ENCODE measurements at places on chromosomes 12 and 14.

GRCh38 chr14:66311058-66311457 is 175.1 kb upstream of the CCDC196 start:
- no peak for DNase-seq

DNA sequence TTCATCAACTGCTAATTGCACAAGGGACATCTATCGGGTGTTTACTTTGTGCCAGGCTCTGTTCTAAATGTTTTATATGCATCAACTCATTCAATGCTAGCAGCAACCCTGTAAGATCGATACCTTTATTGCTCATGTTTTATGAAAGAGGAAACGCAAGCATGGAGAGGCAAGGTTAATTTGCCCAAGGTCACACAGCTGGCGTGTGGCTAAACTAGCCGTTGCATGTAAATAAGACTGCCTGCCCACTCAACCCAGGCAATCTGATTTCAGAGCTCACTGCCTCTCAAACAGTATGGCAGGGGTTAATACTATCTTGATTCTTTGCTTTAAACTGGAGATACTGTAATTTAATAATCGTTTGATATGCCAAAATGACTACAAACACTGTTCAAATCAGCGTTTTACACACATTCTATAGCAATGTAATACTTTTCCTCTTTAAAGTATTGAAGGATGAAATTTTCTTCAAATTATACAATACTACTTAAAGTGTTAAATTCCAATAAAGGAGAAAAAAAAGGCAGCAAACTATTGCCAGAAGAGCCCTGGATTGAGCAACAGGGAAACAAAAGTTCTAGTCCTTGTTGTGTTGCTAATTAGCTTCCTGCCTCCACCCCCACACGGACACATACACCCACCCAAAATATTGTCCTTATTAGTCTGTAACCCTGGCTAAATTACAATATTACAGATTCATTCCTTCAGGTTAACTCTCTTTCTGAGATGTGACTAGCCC is 39.1 kb upstream of the DHRS7 start:
- no peak for DNase-seq

GRCh38 chr14:77469067-77469505 is 11.2 kb downstream of the AHSA1 start:
- DNase-seq, result no peak

GRCh38 chr12:14390870-14391530 is 25.5 kb downstream of the ATF7IP start:
- no peak for DNase-seq

- DNase-seq, result no peak
Observed at GRCh38 chr12:109288571-109288970, 20.5 kb downstream of the FOXN4 start.

- no peak for DNase-seq
Observed at GRCh38 chr12:122928404-122929147, 32.7 kb upstream of the VPS37B start.

DNA sequence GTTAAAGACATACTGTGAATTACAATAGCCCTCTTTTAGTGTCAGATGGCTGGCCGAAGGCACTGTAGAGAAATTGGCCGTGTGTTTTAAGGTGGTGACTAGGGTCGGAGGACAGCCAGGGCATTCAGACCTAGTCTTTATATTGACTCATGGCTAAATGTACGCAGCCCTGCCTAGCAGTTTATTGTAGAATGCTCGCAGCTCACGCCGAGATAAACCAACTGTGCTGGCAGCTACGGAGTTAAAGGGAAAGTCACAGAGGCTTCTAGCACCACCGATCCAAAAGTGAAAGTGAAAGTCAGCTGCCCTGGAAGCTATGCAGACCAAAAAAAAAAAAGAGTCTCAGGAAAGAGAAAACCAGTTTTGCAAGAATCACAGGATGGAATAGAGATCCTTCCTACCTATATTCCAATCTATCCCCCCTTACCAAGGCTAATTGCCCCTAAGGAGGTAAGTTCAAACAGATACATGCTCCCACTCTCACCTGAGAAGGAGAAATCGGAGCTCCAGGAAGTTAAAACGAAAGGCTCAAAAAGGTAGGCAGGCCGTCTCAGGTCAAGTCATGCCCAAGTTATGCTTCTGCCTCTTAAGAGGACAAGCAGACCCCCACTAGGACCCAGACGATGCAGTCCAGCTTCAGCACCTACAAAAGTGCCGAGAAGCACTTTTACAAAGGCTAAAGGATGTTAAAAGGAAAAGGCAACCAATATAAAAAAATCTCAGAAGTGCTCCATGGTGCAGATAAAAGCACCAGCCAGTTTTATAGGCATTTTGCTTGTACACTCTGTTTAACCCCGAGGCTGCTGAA is 24.8 kb downstream of the KLRK1 start:
- DNase-seq, result no peak

DNA sequence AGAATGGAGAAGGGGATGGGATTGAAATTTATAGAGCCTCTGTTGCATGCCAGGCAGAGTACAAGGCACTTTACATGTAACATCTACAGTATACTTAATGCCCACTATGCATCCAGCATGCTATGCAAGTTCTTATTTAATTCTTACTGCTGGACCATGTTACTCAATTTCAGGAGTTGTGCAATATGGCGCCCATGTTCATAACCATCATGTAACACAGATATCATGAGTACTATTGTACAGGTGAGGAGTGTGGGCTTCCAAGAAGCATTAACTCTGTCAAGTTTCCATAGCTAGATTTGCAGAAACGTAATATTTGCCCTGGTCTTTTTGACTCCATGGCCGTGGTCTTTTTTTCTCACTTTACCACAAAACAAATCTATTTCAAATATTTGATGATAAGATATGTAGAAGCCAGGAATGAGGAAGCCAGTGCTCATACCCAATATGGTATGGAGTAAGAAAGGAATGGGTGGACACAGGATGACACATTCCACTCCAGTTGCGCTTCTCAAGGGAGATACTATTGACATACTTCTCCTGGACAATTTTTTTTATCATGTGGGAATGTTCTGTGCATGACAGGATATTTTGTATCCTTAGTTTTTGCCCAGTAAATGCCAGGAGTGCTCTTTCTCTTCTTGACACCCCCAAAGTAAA is 191.8 kb downstream of the C12orf75 start:
- DNase-seq, result no peak

GRCh38 chr12:16526693-16527092 is 79.3 kb downstream of the LMO3 start:
- no peak for DNase-seq

DNA sequence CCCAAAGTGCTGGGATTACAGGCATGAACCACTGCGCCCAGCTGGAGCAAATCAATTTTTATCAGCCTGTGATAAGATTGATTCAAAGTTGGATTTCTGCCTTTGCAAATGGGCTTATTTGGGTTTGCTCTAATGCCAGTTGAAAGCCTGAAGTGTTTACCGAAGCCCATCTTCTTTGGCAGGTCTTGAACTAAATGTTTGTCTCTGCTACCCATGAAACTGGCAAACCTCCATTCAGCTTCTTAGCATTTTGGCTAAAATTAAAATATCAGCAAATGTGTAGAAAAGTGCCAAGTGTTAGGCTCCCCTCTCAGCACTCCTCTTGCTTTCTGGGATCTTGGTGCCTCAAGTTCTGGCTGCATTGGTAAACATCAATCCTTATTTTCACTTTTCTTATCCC is 61.5 kb downstream of the MGAT4C start:
- DNase-seq, result no peak

DNA sequence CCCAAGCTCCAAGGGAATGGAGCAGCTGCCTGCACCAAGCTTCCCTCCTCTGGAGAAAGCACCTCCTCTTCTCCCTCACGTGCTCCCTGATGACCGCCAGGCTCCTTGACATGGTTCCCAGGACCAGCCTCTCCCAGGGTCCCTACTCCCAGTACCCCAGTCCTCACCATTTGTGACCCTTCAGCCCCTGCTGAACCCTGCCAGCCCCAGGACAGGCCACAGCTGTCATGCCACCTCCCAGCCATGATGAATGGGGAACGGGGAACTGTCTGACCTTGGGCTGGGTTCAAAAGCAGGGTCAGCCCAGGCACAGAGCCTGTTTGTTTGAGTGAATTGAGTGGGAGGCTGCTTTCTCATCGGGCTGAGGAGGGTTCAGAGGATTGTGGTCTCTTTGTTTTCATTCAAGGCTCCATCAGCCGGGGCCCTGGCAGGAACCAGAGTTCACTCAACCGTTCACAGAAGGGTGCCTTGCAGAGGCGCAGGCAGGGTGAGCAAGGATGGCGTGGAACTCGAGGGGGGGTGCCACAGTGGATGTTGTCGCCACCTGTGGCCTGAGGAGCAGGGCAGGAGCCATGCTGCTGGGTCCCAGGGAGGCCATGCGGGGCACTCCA is 344.5 kb upstream of the SFSWAP start:
- no peak for DNase-seq

- peak; percentile 80 for DNase-seq
Observed at GRCh38 chr12:25276199-25276937, 25.6 kb upstream of the KRAS start.

DNA sequence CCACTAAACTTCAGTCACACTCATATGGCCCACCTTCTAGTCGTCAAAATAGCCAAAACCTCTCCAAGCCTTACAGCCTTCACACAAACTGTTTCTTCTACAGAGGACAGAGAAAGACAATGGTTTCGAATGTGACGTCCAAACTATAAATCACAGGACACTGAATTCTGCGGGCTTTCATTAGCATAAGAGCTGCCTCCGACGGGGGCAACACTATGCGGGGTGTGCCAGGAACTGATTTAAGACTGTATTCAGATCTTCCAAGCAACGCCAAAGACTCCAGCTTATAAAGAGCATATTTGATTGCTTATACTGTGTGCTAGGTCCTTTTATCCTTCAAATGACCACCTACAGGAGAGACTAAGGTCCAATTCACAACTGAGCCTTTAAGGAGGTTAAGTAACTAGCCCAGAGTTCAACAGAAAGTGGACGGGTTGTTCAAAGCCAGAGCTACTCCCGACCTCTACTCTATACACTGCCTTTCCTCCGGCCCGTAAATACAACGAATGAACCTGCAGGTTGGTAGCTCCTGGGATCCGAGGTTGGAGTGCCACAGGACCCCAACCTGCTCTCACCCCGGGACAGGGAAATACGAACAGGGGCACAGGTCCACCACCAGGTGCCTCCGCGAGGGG is 575 bp downstream of the L2HGDH start:
- no peak for DNase-seq

DNA sequence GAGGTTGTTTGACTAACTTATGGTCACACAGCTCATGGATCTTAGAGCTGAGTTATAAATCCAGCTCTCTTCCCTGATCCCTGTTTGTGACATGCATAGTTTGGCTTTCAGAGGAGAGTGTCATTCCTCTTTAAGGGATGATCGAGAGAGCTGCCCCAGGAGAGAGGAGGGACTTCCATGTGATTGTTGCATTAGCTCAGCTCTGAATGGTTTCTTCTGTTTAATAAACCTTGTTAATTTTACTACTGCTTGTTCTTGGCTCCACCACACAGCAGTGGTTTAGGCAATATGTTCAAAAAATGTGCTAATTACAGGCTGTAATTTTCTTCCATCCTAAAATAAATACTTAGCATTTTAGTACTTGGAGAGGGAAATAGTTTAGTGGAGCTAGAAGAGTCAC is 152.5 kb downstream of the C12orf75 start:
- DNase-seq, result no peak

DNA sequence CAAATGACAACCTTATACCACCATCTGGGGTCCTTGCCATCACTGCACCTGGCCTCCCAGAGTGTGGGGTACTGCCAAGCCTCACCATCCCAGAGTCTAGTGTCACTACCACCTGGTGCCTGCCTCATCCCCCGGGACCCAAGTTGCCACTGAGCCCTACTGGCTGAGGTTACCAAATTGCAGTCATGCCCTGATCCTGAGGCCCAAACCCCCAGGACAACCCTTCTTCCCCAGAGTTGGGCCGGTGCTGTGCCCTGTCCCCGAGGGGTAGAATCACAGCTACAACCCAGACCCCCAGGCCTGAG is 8.4 kb upstream of the SFSWAP start:
- no peak for DNase-seq

DNA sequence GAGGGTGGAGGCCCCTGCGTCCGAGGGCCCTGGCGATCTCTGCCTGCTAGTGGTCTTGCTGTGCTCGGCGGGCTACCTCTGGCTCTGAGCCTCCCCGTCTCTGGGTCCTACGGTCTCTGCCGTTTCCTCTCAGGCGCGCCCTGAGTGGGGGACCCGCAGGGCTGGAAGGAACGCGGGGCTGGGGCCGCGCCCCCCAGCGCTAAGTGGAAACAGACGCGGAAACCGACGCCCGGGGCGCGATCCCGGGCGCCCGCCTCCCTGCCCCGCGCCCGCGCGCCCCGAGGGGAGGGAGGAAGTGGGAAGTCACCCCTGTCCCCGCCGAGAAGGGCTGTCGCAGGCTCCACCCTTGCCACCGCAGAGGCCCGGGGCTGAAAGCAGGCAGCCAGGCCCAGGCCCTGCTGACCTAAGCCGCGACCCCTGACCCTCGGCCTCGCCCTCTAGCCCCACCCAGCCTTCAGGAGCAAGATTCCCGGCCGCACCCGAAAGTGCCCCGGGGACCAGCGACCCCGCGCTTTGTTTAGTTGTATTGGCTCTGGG is 831 bp downstream of the CRIP1 start:
- DNase-seq, result no peak

DNA sequence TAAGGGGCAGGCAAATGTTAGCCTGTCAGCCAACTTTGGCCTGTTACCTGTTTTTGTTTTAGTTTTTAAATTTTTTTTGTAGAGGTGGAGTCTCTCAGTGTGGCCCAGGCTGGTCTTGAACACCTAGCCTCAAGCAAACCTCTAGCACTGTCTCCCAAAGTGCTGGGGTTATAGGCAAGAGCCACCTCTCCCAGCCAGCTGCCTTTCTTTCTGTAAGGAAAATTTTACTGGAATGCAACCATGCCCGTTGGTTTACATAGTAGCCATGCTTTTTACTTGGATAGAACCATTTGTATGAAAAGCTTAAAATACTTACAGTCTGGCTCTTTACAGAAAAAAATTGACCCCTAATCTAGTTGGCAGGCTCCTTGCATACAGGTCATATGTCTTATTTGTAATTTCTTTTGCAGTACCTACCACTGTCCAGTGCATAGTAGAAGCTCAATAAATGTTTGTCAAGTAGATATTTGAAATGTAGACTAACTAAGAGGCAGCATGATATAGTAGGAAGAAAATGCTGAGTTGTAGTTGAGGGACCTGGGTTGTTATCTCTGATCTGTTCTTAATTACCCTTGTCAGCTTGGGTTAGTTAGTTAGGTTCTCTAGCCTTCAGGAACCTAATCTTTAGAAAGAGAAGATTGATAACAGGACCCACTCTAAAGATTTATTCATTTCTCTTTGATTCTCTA is 4.7 kb downstream of the MDM2 start:
- no peak for DNase-seq

- no peak for DNase-seq
Observed at GRCh38 chr14:84024231-84024820, 1505.6 kb upstream of the FLRT2 start.

GRCh38 chr12:66638666-66639065 is 40.2 kb downstream of the GRIP1 start:
- DNase-seq, result no peak

DNA sequence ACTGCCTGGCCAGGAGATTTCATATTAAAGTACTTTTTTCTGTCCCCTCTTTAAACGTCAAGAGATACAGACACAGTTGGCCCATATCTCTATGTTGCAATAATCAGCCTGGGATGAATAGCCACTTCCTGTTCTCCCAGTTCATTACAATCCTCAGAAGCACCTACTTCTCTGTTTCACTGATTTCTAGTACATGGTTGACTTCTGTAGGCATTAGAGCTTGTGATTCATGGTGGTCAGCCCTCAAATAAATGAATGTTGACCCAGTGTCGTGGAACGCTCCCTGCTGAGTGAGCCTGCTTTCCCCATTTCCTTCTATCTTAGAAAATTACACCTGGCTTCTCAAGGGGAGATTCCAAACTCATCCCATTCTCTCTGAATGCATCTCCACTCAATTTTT is 416.7 kb downstream of the PDZRN4 start:
- DNase-seq, result no peak

- no peak for DNase-seq
Observed at GRCh38 chr12:117466677-117467362, 105.4 kb upstream of the NOS1 start.

Measured in stimulated activated CD4-positive, alpha-beta T cell treated with anti-CD3 and anti-CD28 coated beads, Interleukin-15, amount 100 ng/mL, for 48 hours (primary cell).